ENCODE measurements at places on chromosomes 3 and 15.

GRCh38 chr15:35958021-35958420, 412.1 kb upstream of the DPH6 start:
- no peak for DNase-seq

DNA sequence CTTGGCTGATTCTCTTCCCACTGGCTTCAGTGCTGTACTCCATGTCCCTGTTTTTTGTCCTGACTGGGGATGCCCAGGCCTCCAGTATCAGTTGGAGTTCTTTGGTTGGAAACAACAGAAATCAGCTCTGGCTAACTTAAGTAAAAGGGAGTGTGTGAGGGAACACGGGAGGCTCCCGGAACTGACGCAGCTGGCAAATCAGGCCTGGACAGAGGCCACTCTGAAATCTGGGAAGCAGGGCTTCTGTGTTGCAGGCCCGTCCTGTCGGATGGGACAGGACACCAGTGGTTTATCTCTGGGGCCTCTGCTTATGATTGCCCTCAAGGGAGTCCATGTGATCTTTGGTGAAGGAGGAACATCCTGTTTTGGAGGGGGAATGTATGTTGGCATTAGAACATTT, 124.3 kb downstream of the CHCHD6 start:
- DNase-seq, result no peak

DNA sequence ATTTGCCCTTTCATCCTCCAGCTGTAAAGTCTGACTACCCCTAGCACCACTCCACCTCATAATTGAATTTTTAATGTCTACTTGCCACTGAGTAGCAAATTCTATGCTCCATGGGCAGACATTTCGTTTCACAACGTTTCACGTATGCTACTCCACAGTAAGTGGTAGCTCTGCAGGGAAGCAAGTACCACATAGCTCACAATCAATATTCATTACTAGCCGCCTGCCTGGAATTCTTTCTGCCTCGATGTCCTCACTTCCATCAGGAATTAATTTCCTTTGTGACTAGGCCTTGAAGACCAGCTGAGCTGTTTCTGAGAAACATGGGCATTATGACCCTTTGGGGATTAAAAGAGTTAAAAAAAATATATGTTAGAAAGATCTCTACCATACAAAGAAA, 15.3 kb downstream of the NPTN start:
- no peak for DNase-seq

DNA sequence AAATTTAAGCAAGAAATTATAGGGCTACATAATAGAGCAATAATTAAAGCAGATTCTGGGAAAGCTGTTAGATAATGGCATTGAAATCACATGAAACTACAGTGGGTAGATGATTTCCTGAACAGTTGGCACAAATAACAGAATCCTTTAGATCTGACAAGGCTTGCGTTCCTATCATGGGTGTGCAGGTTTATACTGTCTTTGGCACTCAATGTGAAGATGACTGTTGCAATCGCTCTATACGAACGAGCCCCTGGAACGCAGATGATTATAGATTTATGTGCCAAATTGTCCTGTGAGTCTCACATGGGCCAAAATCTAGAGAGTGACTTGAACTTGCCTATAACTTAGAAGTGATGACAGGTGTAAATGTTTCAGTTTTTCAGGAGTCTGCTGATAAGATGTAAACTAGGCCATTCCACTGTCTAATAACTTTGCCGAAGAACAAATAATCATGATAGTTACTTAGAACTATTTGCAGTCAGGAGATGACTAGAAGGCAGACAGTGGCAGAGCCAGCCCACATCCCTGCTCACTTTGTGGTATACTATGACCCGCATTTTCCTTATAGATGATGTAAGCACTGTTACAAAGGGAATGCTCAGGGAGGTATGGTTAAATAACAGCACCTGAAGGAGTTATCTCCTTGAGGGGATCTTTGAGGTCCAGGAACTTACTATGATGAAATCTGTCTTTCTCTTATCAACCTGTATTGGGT, 30.5 kb upstream of the TRPC1 start:
- DNase-seq, result no peak

GRCh38 chr15:48282216-48282615, 49.0 kb upstream of the DUT start:
- no peak for DNase-seq

DNA sequence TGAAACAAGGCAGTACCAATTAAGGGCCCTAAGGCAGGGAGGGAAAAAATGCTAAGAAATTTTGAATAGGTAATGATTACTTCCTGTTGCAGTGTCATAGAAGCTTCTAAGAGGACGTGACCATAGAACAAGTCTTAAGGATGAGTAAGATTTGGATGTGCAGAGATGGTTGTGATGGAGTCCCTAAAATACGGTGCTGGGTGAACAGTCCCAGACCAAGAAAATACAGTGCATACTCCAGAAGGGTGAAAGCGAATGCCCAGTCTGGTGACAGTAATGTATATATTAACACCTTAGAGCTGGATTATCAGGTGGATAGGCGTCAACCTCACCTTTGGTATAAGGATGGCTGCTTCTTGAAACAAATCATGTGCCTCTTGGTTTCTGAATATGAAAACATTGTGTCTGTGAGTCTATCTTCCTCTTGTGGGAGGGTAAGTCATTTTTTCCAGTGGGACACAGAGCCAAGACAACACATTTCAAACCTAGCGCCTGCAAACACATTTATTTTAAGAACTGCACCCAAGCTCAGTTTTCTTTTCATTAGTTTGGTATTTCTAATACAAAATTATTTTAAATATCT, 101.2 kb upstream of the TP63 start:
- DNase-seq, result no peak

- DNase-seq, result no peak
Observed at GRCh38 chr3:197183582-197183981, 114.8 kb downstream of the DLG1 start.

DNA sequence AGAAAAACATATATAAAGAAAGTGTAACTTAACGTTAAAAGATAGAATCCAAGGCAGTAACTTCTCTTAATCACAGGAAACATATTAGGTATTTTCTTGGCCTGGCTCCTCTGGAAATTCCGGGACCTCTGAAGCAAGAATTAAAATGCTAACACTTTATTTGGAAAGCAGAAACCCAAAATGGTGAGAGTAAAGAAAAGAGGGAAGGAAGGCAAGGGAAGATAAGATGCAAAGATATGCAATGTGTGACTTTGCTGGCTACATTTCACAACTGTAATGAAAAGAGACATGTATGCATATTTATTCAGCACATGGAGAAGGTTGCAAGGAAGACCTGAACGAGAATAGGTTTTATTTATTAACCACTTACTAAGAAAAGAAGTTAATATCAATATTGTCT, 372.5 kb downstream of the TBL1XR1 start:
- no peak for DNase-seq

DNA sequence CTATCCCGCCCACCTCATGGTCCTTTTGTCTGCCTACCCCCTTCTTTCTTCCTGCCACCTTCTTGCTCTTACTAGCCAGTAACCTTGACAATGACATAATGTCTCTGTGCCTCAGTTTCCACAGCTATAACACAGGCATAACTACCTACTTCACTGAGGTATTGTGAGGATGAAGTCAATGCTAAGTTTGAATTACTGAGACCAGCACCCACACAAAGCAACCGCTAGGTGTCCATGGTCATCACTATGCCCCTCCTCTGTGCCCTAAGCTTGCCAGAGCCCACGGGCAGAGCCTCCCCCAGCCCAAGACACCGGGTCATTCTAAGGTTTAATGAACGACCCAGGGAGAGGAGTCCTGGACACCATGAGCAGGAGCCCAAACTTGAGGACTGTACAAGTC, 101.6 kb downstream of the OXNAD1 start:
- no peak for DNase-seq

DNA sequence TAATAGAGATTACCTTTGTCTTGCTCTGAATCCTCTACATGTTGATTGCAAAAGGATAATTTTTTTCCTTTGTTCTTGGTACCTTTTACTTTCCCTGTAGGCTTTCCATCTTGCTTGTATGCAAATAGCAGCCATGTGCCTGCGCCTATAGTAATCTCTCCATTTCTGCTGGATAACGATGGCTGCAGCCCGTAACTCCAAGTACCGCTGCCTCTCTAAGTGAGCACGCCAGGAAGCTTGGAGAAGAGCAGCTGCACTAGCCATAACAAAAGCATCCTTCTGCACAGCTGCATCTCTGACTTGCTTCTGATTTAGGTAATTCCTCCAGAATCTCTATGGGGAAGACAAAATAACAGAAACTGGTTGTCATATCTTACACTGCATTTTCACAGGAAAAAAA, 89.3 kb downstream of the NR2E3 start:
- no peak for DNase-seq

DNA sequence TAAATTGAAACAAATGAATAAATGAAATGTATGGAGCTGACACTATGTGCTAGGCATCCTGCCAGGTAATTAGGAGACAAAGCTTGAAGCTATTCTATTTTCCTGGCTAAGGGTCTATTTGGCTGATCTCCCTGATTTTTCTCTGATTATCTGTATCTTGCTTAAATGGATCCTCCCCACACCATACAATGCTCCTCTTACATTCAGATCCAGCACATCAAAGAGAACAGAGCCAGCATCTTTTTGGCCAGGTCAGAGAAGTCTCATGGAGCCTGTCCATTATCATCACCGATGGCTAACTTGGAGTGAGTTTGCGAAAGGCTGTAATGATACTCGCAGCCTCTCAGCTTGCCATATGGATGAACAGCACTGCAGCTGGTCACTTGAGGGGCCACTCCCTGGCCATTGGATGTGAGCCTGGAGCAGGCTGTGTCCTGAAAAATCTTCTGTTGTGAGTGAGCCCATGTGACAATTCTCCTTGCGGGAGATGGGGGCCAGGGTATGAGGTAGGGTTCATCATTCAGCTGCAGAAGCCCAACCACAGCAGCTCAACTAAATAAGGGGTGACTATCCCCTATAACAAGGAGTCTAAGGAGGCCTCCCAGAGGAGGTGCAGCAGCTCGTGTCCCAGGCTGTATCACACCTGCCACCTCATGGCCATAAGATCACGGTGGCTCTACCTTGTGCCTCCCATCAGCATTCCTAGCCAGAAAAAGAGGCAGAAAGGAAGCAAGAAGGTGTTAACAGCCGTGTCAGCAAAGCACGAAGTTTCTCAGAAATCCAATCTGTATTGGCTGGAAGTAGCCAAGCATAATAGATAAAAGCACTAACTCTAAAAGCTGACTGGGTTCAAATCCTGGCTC, 69.3 kb upstream of the ST8SIA2 start:
- no peak for DNase-seq

GRCh38 chr3:192090586-192090985, 629.6 kb downstream of the PYDC2 start:
- peak; percentile 15 for DNase-seq

- DNase-seq, result no peak
Observed at GRCh38 chr3:1216856-1217255, 124.0 kb downstream of the CNTN6 start.

GRCh38 chr3:127589600-127590281, 792 bp downstream of the TPRA1 start:
- DNase-seq, result no peak

DNA sequence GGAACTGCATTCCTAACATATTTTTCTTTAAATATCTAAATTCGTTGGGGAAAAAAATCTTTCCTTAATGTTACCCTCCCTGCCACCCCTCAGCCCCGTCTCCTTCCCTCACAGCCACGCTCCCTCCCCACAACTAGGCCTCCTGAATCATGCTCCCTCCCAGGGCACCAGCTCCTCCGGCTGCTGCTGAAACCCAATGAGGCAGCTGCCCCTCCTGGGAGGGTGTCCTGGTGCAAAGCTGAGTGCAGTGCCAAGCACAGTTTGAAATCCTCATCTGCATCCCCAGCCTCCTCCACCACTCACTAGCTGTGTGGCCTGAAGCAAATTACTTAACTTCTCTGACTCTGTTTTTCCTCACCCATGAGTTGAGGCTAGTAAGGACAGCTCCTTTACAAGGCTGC, 2.7 kb upstream of the NR2E3 start:
- DNase-seq, result no peak

DNA sequence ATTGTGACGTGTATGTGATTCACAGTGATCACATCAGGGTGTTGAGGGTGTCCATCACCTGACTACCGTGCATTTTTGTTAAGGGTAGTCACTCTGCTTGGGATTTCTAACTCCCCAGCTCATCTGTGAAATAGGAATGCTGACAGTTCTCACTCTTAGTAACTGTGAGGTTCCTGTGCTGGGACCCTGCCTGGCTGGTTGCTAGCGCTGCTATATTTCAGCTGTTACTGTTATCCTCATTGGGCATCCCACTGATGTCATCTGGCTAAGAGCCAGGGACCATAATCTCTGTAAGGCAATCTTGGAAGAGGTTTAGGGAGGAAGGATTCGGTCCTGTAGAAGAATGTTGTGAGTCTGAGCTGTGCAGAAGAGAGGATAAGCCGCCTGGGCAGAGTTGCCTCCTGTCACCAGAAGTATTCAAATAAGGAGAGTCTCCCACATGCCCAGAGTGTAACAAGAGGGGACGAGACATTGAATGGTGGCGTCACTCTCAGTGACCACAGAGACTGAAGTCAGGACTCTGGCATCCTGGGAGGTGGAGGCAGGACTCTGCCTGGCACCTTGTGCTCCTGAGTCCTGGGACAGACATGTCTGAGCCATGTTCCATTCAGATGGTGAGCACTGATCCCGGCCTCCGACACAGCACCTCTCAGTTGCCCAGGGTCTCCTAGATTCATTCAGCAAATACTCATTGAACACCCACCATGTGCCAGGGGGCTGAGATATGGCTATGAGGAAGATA, 52.2 kb downstream of the FBLN2 start:
- DNase-seq, result peak; percentile 66

- no peak for DNase-seq
Observed at GRCh38 chr15:49982584-49982983, 136.4 kb downstream of the ATP8B4 start.

DNA sequence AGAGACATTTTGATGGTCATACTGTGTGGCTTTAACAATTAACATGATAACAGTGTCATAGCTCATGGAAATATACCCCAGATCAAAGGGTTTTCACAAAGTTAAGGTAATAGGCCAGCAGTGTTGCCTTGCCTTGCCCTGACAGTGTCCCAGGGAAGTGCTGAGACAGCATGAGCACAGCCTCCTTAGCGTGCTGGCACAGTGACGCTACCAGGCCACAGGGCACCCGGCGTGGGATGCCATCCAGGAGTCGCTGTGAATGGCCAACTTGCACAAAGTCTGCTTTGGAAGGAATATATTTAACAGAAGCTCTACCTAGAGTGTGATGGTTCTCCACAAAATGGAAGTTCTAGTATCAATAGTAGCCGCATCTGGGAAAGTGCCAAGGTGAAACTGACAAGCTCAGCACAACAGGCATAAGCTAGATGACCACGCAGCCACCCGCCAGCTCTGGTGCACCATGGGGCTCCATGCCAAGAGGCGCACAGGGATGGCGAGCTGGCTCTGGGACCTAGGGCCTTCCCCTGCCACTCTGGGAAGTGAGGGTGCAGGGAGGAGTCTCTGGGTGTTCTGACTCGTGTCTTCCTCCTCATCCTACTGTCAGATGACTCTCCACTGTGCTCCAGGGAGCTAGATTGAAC, 86.2 kb downstream of the GABRB3 start:
- no peak for DNase-seq

- DNase-seq, result no peak
Observed at GRCh38 chr3:48434591-48435222, 4.8 kb upstream of the PLXNB1 start.

- no peak for DNase-seq
Observed at GRCh38 chr3:170778240-170779217, 91.5 kb downstream of the RPL22L1 start.
